Suppressor macrophage (primary cell): ENCODE measurements at places on chromosomes 5 and 9.
A peak's percentile ranks its signal among the peaks of the same experiment; 100 is the strongest.

DNA sequence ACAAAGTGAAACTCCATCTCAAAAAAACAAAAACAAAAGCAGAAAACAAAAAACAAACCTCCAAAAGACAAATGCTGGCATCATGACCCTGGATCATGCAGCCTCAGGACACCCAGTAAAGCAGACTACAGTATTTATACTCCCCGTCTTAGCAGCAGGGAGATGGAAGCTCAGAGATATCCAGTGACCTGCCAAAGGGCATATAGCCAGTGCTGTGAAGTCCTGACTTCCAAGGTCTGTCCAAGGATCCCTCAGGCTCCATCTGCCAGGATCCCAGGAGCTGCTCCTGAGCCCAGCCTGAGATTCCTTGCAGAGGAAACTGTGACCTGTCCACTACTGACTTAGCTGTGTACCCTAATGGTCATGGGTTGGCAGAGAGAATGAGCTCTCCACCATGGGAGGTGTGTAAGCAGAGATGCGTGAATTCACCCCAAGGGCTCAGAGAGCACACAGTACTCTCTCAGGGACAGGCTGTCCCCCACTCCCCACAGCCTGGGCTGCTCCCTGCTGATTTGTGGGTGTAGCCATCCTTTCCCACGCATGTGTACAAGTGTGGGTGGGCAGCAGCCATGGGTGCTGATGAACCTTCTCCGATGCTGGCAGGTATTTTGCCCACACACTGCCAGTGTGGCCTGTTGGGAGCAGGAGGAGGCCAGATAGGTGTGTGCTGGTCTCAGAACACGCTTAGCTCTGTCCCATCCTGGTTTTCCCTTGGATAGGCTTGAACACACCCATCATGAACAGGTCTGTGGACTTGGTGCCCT, 2.1 kb upstream of the WNK2 start:
- DNase-seq, result no peak

GRCh38 chr9:69325409-69326212, 596 bp downstream of the ENTREP1 start:
- peak; percentile 49 for DNase-seq

DNA sequence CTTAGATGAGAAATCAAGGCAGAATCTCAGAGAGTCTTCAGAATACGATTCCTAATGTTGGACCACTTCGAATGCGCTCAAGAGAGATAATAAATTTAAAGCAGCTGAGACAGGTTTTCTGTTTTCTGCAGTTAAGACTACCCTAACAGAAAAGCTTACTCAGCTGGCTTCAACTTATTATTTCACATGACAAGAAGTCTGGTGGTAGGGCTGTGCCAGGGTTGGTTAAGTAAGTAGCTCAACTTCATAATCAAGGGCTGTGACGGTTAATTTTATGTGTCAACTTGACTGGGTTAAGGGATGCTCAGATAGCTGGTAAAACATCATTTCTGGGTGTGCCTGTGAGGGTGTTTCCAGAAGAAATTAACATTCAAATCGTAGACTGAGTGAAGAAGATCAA, 3.8 kb downstream of the GPR150 start:
- no peak for DNase-seq

DNA sequence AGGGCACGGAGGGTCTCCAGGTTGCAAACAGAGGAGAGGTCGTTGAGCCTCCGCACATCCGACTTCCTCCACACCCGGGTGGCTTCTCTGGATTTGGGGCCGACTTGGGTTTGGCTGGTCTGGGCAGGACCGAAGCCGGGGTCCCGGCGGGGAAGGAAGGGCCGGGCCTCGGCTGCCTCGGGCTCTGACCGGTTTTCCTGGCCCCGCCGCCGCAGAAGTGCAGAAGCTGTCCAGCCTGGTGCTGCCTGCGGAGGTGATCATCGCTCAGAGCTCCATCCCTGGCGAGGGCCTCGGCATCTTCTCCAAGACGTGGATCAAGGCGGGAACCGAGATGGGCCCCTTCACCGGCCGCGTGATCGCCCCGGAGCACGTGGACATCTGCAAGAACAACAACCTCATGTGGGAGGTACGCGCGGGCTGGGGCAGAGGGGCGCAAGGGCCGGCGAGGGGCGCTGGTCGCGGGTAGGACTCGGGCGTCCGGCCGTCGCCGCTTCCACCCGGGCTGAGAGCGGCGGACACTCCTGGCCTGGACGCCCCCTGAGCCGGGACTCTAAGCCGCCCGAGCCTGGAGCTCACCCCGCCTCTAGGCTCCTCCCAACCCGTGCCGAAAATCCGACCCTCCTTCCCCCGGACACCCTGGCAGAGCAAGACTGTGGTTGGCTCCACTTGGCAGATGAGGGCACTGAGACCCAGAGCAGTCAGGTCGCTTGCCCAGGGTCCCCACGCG, 2.2 kb downstream of the PRDM12 start:
- DNase-seq, result no peak

DNA sequence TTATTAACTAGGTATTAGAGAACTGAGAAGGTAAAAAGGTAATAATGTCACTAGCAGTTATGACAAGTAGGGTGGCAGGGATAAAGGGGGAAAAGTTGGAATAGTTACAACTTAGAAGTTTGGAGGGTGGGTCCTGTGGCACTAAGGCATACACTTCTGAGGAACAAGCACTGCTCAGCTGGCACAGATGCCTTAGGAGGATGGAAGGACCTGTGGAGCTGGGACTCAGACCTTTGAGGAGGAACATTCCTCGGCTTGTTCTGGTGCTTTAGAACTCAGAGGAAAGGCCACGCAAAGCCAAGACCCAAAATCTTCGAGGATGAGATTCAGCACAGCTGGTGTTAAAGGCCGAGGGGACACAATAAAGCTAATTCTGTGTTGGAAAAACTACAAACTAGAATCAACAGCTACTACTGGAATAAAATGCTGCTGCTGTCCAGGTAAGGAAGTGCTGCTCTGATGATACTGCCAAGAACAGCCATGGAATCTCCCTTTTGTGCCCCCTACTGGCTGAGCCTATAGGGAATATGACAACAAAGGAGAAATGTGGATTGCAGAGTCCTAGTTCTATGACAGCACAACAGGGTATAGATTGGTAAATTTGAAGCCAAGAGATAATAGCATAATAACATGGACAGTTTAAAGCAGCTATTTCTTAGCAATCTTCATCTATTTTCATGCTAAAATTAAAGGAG, 126.7 kb downstream of the SLC25A46 start:
- no peak for DNase-seq

GRCh38 chr9:89154651-89155336, 23.8 kb downstream of the SHC3 start:
- peak; percentile 63 for DNase-seq

- DNase-seq, result no peak
Observed at GRCh38 chr9:74958587-74958986, 5.9 kb upstream of the C9orf40 start.

- no peak for DNase-seq
Observed at GRCh38 chr5:147286296-147286695, 51.5 kb downstream of the STK32A start.

GRCh38 chr9:93308676-93309075, 124.7 kb downstream of the WNK2 start:
- DNase-seq, result no peak

- DNase-seq, result no peak
Observed at GRCh38 chr5:171619196-171619595, 166.4 kb upstream of the SMIM23 start.
